ENCODE measurements at places on chromosomes 4 and X. TPM values are rescaled to one million over a fixed set of nuclear protein-coding genes. Genes with fewer than 3 reads are reported as not detected.

DNA sequence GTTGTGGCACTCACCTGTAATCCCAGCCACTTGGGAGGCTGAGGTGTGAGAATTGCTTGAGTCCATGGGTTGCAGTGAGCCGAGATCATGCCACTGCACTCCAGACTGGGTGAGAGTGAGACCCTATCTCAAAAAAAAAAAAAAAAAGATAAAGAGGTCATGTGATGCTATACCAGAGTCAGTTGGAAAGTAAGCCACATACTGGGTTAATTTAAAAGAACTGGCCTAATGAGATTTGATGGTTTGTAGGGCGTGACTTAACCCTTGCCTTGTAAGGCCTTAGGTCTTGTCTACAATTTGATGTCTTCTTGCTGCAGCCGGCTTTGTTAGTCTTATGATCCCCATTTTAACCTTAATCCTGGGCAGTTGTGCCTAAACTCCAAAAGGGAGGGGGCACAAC, 5.2 kb downstream of the MGST2 start:
- H3K27ac ChIP-seq = no peak overlapping the region
- peaks cover 35% of the 10 kb centered on the region for H3K4me1 ChIP-seq
- H3K36me3 ChIP-seq = peaks cover 12% of the 10 kb centered on the region

CTPS2 gene
- 3.8 TPM for total RNA-seq

PCDH18 gene
- 2.8 TPM for total RNA-seq

DNA sequence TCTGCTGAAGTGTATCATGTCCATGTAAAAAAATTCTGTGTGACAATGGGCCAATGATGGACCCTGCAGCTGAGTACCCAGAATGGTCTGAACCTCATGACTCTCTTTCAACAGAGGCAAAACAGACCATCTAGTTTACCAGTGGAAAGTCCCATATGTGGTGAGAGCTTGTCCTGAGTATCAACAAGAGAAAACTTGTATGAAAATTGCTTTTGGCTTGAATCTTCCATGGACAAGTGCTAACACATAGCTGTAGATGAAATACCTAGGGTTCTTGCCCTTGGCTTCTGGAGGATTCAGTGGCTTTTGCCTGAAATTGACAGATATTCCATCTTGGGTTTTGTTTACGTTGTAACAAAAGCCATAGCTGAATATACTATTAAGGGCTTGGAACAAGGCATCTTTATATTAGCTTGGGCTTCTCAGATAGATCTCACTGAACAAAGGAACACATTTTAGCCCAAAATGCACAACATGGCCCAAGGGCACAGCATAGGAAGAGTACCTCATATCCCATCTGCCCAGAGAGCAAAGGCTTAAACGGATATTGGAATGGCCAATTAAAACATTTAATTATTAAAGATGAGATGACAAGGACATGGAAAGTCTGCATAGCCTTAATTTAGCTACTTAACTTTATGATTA, 128.5 kb upstream of the HPGD start:
- H3K27me3 ChIP-seq = no peaks in the 10 kb centered on the region
- no peak overlapping the region for H3K4me3 ChIP-seq
- DNase-seq = no peak
- H3K27ac ChIP-seq = no peak overlapping the region
- H3K4me1 ChIP-seq = no peaks in the 10 kb centered on the region

DNA sequence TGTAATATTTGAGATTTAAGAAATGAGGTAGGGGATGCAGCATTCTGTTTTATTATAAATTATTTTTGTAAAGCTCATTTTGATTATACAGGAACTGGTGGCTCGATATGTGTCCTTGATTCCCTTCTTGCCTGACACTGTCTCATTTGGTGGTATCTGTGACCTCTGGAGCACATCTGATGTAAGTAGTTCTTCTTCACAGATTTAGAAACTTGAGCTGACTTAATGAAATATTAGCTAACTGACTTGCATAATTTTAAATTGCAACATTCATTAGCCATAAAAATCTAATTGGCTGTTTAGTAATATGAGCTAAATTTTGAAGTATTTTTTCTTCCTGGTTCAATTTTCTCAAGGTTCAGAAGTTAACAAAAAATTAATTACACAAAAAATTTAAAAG, 69.1 kb downstream of the FBXL5 start:
- H3K36me3 ChIP-seq = no peaks in the 10 kb centered on the region
- no peak overlapping the region for H3K4me3 ChIP-seq
- H3K27me3 ChIP-seq = no peaks in the 10 kb centered on the region
- DNase-seq = no peak
- peaks cover 25% of the 10 kb centered on the region for H3K4me1 ChIP-seq
- no peak overlapping the region for H3K27ac ChIP-seq

GRCh38 chr4:134126000-134126560, 75.5 kb downstream of the PABPC4L start:
- H3K4me3 ChIP-seq = no peak overlapping the region
- H3K4me1 ChIP-seq = no peaks in the 10 kb centered on the region
- DNase-seq = no peak

- no peaks in the 10 kb centered on the region for H3K4me1 ChIP-seq
- no peaks in the 10 kb centered on the region for H3K36me3 ChIP-seq
- no peaks in the 10 kb centered on the region for H3K27me3 ChIP-seq
- H3K4me3 ChIP-seq = no peak overlapping the region
- no peak for DNase-seq
Observed at GRCh38 chr4:187103351-187103750, 379.7 kb upstream of the FAT1 start.

DNA sequence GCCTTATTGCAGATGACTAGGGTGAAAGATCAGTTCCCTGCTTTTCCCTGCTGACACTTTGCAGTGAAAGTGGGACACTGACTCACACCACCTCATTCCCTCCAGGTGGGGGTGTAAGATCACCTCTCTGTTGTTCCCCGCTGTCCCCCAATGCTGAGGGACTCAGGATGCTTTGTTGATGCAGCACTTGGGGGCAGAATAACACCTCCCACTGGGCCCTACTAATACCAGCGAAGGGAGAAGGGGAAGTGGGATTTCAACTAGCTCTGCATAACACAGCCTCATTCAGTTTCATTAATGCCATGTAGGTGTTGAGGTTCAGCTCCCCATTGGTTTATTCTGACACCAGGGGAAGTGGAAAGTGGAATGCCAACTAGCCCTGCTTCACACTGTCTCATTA, 43.6 kb upstream of the IL1RAPL2 start:
- no peak for DNase-seq
- H3K4me3 ChIP-seq = no peak overlapping the region
- no peaks in the 10 kb centered on the region for H3K4me1 ChIP-seq
- H3K27ac ChIP-seq = no peak overlapping the region
- no peaks in the 10 kb centered on the region for H3K36me3 ChIP-seq
- no peaks in the 10 kb centered on the region for H3K27me3 ChIP-seq

DNA sequence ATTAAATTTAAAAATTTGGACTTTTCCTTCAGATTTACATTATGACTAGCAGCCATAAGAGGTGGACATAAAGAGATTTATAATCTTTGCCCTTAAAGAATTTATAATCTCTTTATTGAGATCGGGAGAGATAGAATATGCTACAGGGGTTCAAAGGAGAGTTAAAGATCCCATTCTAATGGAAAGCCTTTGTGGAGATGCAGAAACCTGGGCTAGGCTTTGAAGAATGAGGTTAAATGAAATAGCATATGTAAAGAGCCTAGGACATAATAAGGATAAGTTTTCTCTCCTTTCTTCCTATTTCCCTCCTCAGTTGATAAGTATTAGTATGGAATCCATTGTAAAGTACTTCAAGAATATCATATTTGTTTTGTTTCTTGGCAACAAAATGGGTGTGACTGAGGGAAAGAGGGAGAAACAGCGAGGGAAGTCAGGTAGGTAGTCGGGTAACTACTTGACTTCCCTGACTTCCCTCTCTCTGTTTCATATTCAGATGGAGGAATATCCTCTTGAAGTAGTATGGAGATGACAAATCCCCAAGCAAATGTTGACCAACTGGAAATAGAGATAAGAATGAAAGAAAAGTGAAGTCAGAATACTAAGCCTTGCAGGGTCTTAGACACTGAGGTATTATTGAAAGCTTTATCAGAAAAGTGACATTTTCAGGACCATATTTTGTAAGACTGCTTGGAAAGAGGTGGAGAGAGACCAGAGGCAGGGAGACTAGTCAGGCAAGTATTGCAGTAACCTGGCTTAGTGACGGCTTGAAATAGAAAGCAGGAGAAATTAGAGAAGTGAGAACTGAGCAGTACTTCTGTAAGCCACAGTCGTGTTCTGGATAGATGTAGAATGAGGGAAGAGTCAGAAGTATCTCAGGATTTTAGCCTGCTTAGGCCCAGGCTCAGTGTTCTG, 82.9 kb downstream of the PDLIM5 start:
- no peaks in the 10 kb centered on the region for H3K27me3 ChIP-seq
- H3K4me3 ChIP-seq = peak overlapping the region; percentile 12
- peak overlapping the region; percentile 84 for H3K27ac ChIP-seq
- no peak for DNase-seq
- no peaks in the 10 kb centered on the region for H3K36me3 ChIP-seq

- no peak overlapping the region for H3K27ac ChIP-seq
- H3K36me3 ChIP-seq = no peaks in the 10 kb centered on the region
- no peak for DNase-seq
- H3K4me1 ChIP-seq = no peaks in the 10 kb centered on the region
- no peaks in the 10 kb centered on the region for H3K27me3 ChIP-seq
Observed at GRCh38 chrX:116862340-116862739, 399.6 kb upstream of the CT83 start.

PRR32 gene
- total RNA-seq = 2.4 TPM

DNA sequence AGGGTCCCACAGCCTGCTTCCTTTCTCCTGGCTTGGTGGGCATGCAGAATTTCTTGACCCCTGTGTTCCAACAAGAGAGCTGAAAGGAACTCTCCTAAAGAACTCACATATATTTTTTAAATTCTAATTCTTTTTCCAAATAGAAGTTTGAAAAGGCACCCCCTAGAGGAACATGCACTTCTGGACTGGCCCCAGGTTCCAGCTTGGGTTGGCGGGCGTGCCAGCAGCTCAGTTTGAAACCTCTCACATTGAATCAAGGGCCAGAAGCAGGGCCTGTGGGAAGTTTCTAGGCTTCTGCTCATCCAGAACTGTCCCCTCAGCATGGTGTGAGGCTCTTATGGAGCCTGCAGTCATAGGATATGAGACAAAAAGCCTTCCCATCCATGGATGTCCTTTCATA, 132.6 kb downstream of the ATG4A start:
- H3K27me3 ChIP-seq = peaks cover 16% of the 10 kb centered on the region
- H3K4me3 ChIP-seq = no peak overlapping the region
- H3K4me1 ChIP-seq = no peaks in the 10 kb centered on the region
- no peak overlapping the region for H3K27ac ChIP-seq
- DNase-seq = no peak
- no peaks in the 10 kb centered on the region for H3K36me3 ChIP-seq

Data from psoas muscle (tissue), 8 donors.